Endothelial cell of umbilical vein (primary cell): ENCODE measurements at places on chromosomes 3 and 15. TPM values are rescaled to one million over a fixed set of nuclear protein-coding genes. Genes with fewer than 3 reads are reported as not detected.

NIPA2 gene
- total RNA-seq = 72.9 and 75.7 TPM in 2 replicates

MESP2 gene
- total RNA-seq = 0.42 TPM in 1 of 2 replicates, not detected in the other

DNA sequence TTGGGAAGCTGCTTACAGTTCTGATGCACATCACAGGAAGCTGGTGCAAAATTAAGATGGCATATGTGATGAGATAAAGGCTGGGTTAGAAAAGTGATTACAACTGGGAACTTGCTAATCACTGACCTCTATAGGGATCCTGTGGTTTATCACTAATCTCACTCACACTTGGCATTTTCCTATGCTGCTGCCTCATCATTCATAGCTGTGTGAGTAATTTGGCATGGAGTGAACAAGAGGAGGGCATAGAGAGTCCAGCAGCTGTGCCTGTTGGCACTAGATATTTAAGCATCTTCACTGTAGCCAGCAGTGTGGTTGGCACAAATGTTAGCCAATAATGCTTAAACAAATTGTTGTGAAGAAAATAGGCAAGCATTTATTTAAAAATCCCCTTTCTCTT, 217.7 kb upstream of the CGNL1 start:
- DNase-seq = peak; percentile 78

- no peak for DNase-seq
These were observed 1.1 kb downstream of the ATP10A start for GRCh38 chr15:25862071-25862471.

GRCh38 chr3:20264900-20265567, 79.0 kb upstream of the SGO1 start:
- no peak for DNase-seq

DNA sequence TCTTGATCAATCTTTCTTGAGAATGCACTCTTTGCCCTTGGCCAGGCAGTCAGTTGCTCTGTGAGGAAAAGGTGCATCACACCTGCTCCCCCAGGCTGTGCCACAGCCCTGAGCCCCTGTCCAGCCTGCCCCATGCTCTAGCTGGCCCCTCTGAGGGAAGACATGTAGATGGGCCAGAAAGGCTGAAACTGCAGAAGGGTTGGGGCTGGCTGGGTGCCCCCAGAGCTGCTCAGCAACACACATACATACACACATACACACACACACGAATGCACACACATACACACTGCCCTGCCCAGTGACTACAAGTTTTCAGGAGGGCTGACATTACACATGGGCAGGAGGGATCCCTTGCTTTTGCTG, 16.4 kb downstream of the TBC1D21 start:
- no peak for DNase-seq

DNA sequence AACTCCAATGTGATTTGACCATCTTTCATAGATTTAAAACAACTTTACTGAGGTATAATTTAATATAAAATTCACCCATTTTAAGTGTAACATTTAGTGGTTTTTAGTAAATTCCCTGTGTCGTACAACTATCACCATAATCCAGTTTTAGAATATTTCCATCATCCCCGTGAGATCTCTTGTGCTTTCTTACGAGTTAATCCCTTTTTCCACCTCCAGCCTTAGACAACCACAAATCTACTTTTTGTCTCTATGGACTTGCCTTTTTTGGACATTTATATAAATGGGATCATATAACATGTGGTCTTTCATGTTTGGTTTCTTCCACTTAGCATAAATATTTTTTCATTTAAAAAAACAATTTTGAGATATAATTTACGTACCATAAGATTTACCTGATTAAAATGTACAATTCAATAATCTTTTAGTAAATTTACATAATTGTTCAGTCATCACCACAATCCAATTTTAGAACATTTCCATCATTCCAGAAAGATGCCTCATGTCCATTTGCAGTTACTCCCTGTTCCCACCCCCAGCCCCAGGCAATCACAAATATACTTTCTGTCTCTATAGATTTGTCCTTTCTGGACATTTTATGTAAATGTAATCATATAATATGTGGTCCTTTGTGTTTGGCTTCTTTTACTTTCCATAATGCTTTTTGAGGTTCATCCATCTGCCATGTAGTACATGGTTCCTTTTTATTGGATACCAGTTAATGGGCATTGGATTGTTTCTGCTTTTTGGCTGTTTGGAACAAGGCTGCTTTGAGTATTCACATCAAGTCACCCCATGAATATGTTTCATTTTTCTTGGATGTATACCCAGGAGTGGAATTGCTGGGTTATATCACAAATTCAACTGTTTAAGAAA, 3.1 kb downstream of the OXSR1 start:
- no peak for DNase-seq
